ENCODE measurements at places on chromosomes 6 and 20.

- DNase-seq: no peak
Observed at GRCh38 chr20:48102931-48103660, 317.8 kb upstream of the SULF2 start.

- no peak for DNase-seq
Observed at GRCh38 chr6:4606821-4607704, 169.1 kb upstream of the CDYL start.

GRCh38 chr6:157557559-157557958 lies 176.6 kb downstream of the ZDHHC14 start:
- DNase-seq: no peak

DNA sequence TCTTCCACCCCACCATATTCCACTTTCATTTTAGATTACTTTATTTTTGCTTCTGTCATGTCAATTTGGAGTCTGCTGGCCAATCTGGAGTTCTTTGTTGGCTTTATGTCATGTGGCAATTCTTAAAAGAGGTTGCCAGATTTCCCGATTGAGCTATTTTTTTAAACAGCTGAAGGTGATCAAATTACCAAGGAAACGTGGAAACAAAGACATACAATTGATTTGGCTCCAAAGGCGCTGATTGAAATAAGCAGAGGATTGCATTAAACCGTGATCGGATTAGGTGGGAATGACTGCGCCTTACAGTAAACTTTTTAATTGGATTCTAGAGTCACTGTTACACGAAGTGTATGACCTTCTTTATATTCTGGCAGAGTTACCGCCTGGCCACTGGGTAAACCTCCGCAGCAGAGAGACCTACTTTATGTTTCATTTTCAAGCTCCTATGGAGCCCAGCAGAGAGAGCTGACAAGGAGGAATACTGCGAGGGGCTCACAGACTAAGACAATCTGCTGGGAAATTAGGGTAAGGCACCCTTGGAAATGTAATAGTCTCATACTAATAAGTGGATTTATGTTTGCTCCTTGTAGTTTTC lies 37.9 kb downstream of the SIM1 start:
- DNase-seq: no peak

- no peak for DNase-seq
Observed at GRCh38 chr6:8633762-8634161, 198.4 kb upstream of the SLC35B3 start.

GRCh38 chr6:133953634-133954415 lies 801 bp downstream of the TBPL1 start:
- DNase-seq: peak; percentile 18

GRCh38 chr20:19349879-19350278 lies 137.4 kb downstream of the SLC24A3 start:
- DNase-seq: no peak

- no peak for DNase-seq
Observed at GRCh38 chr6:143408787-143409162, 41.7 kb downstream of the ADAT2 start.

- no peak for DNase-seq
Observed at GRCh38 chr6:52946306-52946705, 36.8 kb upstream of the GSTA3 start.

- DNase-seq: no peak
Observed at GRCh38 chr6:129104560-129104959, 221.6 kb downstream of the LAMA2 start.

GRCh38 chr6:125173341-125174095 lies 19.9 kb downstream of the TPD52L1 start:
- no peak for DNase-seq

DNA sequence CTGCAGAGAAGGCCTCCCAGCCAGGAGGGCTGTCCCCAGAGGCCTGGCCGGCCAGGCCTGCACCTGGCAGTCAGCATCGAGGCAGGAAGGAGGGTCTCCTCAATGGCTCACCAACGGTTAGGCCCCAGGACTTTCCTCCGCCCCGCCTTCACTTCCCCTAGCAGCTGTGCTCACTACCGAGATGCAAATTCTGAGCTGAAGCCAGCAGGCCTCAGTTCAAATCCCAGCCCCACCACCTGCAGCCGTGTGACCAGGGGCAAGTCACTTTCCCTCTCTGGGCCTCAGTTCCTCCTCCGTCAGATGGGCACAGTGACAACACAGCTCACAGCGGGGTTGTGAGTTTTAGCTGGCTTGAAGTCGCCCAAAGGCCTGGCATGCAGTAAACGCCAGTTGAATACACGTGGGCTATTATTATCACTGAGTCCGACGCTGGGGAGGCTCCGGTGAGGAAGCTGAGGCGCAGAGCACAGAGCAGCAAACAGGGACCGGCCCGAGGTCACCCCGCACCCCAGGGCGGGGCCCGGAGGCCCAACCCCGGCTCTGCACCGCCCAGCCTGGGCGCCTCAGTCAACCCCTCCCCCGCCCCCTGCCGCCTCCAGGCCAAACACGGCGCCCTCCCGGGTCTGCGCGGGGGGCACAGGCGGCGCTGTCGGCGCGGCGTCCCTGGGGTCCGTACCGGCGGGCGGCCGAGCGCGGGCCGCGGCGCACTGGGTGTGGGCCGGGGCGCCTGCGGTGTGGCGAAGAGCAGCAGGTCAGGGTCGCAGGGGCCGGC lies 671 bp downstream of the E2F1 start:
- peak; percentile 46 for DNase-seq

DNA sequence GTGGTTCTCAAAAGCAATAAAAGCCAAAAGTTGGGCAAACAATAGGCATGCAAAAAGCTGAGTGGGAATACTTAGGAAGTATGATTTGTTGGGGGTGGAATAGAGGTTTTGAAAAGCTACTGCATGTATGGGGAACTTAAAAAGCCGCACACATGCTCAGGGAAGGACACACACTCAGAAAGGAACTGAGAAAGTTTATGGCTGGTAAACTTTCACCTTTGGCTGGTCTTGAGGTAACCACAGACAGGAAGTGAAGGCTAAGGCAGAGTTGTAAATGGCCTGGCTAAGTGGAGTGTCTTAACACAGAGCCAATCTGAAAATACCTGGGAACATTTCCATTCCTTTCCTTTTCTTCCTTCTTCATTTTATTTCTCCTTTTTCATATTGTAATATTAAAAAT lies 134.5 kb upstream of the EXOC2 start:
- DNase-seq: no peak

GRCh38 chr6:82617648-82618047 lies 254.0 kb downstream of the TPBG start:
- no peak for DNase-seq

GRCh38 chr20:17688965-17689364 lies 6.9 kb upstream of the RRBP1 start:
- no peak for DNase-seq

- DNase-seq: no peak
Observed at GRCh38 chr6:71392276-71392675, 103.7 kb downstream of the OGFRL1 start.

- DNase-seq: no peak
Observed at GRCh38 chr6:33878562-33878961, 74.8 kb upstream of the MLN start.

GRCh38 chr6:150887978-150888563 lies 22.6 kb downstream of the MTHFD1L start:
- DNase-seq: no peak

- DNase-seq: peak; percentile 77
Observed at GRCh38 chr6:14734416-14735340, 511.2 kb upstream of the JARID2 start.

- DNase-seq: no peak
Observed at GRCh38 chr6:27290065-27290849, 21.8 kb downstream of the POM121L2 start.

DNA sequence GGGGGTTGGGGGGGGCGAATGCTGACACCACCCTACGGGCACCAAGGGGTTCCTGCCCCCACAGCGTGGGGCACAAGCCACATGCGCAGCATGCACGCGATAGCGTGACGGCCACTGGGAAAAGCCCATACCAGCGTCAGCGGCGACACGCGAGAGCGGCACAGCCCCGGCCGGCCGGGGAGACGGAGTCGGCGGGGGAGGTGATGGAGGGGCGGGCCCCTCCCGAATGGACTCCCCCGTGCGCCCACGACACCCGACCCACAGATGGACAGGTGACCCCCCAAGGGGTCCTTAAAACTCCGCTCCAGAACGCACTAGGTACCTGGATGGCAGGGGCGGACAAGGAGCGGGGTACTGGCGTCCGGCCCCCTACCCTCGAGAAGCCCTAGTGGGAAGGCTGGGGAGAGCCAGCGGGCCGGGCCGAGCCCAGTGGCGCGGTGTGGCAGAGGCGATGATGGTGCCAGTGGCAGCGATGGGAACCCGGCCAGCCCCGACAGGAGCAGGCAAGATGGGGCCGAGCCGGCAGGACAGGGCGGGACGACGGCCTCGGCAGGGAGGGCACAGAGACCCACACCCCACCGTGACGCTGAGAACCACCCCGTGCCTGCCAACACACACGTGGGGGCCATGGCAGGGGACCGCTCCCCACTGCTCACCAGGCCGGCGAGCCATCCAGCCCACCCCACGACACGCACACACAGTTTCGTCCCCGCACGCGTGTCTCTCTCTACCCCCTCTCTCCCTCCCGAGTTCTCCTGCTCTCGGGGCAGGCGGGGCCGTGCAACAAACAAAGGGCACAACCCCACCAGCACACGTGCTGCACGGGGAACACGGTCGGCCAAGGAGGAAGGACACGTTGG lies 1959.8 kb upstream of the DEFB115 start:
- no peak for DNase-seq

GRCh38 chr20:9467995-9468394 lies 46.4 kb upstream of the LAMP5 start:
- DNase-seq: peak; percentile 11

GRCh38 chr20:821046-821730 lies 12.3 kb upstream of the FAM110A start:
- DNase-seq: no peak

DNA sequence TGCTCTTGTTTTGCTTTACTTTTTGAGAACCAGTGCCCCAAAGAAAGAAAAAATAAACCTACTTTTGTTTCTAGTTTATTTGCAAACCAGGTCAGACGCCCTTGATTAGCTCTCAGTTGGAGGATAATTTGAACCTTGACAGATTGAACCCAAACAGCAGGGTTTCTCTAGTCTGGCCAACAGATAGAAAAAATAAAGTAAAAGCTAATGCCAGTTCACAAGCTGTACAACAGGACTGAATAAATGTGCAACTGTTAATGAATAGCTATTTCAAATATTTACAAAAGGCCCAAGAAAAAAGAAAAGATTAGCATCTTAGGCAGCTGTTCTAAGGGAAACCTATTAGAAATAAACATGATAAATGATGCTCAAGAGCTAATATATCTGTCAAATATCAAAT lies 331.8 kb downstream of the CDKAL1 start:
- no peak for DNase-seq

GRCh38 chr6:134784336-134784735 lies 165.6 kb downstream of the ALDH8A1 start:
- no peak for DNase-seq

- no peak for DNase-seq
Observed at GRCh38 chr6:160398674-160399271, 50.6 kb downstream of the SLC22A3 start.

DNA sequence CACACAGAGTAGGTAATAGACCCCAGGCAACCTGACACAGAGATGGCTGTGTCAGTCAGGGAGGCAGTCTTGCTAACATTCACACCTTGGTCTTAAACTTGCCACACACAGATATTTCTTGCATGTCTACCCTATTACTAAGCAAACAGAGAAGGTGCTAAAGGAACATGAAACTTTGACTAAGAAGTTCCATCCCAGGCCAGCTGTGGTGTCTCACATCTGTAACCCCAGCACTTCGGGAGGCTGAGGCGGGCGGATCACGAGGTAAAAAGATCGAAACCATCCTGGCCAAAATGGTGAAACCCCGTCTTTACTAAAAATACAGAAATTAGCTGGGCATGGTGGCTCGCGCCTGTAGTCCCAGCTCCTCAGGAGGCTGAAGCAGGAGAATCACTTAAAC lies 222.4 kb upstream of the JARID2 start:
- no peak for DNase-seq

- DNase-seq: no peak
Observed at GRCh38 chr6:29827579-29828470, at the start of gene HLA-G. Gene HLA-G, plus strand, starts transcription at chr6:29827825. Its CDS starts 20 bp downstream, at chr6:29827845.

DNA sequence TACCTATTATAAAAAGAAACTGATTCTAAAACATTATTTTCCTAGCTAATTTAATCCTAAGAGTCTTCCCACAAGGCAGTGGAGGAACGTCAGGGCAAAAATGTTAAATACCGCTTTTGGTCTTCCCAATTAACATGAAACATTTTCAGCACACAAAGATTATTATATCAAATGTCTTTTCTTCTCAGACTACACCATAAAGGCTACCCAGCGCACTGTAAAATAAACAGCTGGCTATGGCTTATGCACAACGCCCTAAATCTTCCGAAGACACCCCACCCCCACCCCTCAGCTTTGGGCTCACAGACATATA lies 1.0 kb downstream of the NUDT3 start:
- no peak for DNase-seq

- no peak for DNase-seq
Observed at GRCh38 chr20:40787941-40788340, 98.9 kb upstream of the MAFB start.

GRCh38 chr20:33753143-33753542 lies 21.3 kb downstream of the ZNF341 start:
- no peak for DNase-seq

- DNase-seq: no peak
Observed at GRCh38 chr20:4820806-4821518, 99.3 kb downstream of the PRND start.

DNA sequence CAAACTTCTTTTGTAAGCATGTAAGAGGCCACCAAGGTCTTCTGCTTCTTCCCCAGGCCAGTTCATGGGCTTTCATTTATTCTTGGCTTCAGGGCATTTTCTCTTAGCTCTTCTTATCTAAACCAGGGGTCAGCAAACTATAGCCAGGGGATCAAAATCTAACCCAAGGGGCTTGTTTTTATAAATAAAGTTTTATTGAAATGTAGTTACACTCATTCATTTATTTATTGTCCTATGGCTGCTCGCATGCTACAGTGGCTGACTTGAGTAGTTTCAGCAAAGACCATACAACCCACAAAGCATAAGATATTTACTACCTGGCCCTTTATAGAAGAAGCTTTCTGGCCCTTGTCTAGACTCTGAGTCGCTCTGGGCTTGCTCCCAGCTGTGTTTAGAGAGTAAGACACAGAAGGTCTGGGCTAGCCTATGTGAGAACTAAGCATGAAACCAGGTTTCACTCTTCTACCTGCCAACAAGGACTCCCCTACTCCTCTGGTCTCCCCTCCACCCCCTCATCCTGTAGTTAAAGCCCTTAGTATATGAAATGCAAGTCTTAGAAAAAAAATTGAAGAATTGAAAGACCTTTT lies 43.2 kb downstream of the KHDC1L start:
- DNase-seq: no peak

- no peak for DNase-seq
Observed at GRCh38 chr6:168292826-168293225, 26.8 kb downstream of the DACT2 start.

GRCh38 chr6:83169106-83169505 lies 24.0 kb downstream of the PGM3 start:
- no peak for DNase-seq

DNA sequence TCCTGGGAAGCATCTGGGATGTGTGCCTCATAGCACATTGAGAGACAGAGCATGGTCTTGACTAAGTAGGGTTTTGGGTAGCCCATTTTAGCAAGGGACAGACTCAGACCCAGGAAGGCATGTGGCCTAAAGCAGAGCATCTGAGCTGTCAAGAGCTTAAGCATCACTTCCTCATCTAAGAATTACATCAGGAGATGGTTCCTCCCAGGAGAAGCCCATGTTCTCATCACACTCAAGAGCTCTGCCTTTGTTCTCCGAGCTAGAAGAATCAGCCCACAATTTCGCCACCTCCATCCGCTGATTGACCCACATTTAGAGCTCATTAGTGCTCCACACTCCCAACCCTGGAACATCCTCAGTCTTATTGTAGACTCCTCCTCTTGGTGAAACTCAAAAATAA lies 68.3 kb downstream of the NPEPL1 start:
- no peak for DNase-seq
